ENCODE measurements at places on chromosomes 4 and X.

DNA sequence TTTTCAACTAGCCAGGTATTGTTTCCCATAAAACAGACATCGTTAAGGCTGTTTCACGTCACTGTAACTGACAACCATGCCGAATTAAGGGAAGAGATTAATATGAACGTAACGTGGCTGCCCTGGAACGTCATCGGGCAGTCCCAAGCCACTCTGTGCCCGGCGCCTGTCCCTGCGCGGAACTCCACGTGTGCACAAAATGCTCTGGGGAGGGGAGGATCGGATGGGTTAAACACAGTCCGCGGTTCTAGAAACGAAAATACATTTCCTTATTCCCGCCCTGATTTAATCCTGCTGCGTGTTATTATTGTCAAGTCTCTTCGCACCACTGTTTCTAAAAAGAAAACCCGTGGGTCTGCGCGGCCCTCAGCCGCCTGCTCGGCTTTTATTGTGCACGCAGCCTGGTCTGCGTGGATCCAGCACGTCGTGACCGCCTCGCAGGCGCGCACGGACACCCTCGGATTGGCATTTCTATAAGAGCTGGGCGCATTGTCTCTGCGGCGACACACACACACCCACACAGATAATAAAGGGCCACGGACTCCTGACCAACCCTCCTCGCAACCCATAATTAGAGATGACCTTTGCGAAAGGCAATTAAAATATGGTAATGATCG, 69.6 kb upstream of the BCOR start:
- DNase-seq: no peak

GRCh38 chr4:31995943-31996901, 1276.1 kb downstream of the PCDH7 start:
- no peak for DNase-seq

GRCh38 chr4:123340381-123340701, 56.3 kb upstream of the SPRY1 start:
- no peak for DNase-seq

- DNase-seq: no peak
Measured at GRCh38 chr4:26326791-26327190, 6.0 kb downstream of the RBPJ start.

- no peak for DNase-seq
Measured at GRCh38 chr4:24213961-24214360, 324.1 kb upstream of the PPARGC1A start.

DNA sequence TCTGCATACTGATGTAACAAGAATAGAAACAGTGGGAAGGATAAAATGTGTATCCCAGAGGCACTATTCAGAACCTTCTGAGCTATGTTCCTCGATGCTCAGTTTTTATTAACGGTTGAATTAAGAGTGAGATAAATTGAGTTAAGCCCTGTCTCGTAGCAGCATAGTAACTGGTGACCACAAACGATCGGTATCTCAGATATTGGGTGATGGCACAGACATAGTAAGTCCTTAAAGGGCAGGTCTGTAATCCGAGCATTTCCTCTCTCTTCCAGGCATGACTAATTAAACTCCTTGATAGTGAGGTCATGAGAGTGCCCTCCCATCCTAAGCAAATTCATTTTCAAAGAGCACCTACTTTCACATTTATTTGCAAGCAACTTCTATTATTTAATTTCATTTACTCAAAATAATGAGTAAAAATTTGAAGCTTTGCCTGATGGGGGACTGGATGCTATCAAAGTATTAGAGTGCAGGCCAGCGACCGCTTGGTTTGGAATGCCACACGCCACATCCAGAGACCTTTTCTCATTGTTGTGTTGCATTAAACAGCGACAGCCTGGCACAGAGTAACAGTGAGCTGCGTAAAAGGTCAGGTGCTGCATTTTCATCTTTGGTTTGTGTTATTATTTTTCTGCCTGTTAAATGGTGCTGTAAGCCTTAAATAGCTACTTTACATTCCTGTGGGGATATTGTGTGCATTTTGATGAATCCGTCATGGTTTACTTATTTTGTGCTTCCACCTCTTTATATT, 101.9 kb downstream of the PCDH7 start:
- DNase-seq: no peak

- DNase-seq: no peak
Measured at GRCh38 chr4:72358483-72358882, 210.5 kb downstream of the ADAMTS3 start.

GRCh38 chrX:154013614-154014360, 5.9 kb downstream of the IRAK1 start:
- peak; percentile 24 for DNase-seq

DNA sequence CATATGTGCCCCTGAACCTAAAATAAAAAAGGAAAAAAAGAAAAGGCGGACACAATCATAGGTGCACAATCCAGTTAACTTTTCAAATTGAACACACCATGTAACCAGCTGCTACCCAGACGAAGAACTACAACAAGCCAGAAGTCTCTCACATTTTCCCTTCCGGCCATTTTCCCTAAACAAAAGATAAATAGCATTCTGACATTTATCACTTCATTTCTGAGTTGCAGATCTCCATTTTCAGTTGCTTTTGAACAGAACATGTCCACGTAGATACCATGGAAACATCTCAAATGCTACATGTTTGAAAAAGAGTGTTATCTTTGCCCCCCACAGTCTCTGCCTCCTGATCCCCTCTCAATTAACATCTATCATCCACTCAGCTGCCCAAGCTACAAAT, 29.2 kb upstream of the CABS1 start:
- DNase-seq: no peak

DNA sequence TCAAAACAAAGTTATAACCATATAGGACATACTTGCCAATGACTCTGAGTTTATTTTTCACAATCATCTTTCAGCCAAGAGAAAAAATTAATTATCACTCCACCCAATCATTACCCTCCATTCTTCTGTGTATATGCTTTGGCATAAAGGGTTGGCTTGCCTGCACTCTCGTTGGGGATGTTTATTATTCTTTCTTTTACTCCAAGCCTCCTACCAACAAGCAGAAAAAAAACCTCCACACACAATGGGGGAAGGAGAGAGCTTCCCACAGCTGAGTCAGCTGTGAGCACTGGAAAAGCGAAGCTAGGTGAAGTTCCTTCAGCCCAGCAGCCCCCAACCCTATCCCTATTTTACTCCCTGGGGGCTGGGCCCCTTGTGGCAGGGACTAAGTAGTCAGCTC, 1.5 kb downstream of the OPHN1 start:
- no peak for DNase-seq

GRCh38 chr4:1044469-1045192, 33.2 kb downstream of the FGFRL1 start:
- DNase-seq: no peak

GRCh38 chr4:3218824-3219760, 29.9 kb upstream of the MSANTD1 start:
- no peak for DNase-seq

GRCh38 chr4:3485011-3485791, 22.1 kb downstream of the DOK7 start:
- DNase-seq: no peak

DNA sequence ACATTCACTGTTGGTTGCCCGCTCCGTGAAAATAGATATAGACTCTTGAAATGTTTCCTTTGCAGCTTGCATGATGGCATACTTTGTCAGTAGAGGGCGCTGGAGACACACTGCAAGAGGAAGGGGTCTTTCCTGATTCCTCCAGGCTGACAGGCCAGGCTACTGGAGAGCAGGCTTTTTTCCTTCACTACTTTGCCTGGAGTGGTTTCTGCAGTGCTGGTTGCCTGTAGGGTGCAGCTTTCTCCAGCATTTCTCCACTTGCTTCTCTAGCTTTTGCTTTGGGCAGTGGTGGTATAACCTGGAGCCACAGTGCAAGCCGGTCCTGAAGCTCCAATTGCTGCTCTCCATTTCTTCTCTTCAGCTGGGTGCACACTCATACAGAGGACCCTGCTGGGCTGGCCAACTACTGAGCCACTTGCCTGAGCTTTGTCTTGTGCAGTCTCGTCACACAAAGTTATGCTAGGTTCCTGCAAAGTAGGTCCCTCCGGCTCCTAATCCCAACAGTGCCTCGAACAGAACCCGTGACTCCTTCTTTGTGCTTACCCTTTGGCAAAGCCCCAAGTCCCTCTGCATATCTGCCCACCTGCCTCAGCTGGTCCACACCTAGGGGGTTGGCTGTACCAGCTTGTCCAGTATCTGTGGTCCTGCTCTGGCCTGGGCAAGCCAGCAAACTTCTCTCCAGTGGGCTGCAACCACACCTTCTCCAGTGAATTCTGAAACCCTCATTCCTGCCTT, 46.3 kb downstream of the RASSF6 start:
- DNase-seq: no peak

- no peak for DNase-seq
Measured at GRCh38 chr4:141375855-141376254, 155.2 kb downstream of the ZNF330 start.

DNA sequence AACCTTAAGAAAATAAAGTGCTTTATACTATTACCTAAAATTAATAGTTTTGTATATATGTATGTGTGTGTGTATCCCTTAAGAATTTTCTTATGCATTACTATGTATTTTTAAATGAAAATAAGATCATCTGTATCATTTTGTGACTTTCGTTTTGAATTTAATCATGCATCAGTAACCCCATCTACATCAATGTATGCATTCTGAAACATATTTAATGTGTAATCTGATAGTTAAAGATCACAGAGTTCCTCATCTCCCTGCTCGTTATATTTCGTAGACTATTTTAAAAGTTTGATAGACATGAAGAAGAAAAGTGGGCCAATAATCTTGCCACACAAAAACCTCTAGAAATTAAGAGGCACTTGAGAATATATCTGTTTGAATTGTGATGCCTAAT, 7.4 kb downstream of the BMPR1B start:
- no peak for DNase-seq

GRCh38 chr4:112594993-112595392, 41.7 kb downstream of the ZGRF1 start:
- DNase-seq: no peak

GRCh38 chr4:99591757-99592156, 17.1 kb downstream of the MTTP start:
- no peak for DNase-seq

- no peak for DNase-seq
Measured at GRCh38 chrX:17930850-17931249, 69.8 kb upstream of the RAI2 start.

GRCh38 chr4:4519297-4519894, 22.5 kb downstream of the STX18 start:
- DNase-seq: no peak

DNA sequence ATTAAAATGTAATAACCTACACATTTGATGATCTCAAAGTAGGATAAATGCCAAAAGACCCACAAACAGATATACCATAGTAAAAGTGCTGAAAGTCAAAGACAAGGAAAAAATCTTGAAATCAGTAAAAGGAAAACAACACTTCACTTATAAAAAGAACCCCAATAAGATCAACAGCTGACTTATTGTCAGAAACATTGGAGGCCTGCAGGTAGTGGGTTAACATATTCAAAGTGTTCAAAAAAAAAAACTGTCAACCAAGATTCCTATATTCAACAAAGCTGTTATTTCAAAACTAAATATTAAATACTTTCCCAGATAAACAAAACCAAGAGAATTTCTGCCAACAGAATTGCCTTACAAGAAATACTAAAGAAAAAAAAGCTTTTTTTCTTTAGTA, 347.1 kb downstream of the GUCY2F start:
- DNase-seq: no peak

DNA sequence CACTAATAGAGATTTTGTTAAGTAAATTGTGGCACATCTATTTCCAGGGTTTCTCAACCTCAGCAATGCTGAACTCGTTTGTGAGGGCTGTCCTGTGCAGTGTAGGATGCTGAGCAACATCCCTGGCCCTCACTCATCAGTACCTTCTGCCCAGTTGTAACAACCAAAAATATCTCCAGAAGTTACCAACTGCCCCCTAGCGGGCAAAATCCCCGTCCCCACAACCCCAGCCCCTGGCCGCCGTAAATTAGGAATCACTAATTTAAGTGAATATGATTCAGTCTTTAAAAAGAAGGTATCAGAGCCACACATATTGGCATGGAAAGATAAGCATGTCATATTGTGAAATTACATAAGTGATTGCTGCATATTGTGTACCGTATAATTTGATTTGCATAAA, 123.4 kb downstream of the ASB9 start:
- DNase-seq: no peak

DNA sequence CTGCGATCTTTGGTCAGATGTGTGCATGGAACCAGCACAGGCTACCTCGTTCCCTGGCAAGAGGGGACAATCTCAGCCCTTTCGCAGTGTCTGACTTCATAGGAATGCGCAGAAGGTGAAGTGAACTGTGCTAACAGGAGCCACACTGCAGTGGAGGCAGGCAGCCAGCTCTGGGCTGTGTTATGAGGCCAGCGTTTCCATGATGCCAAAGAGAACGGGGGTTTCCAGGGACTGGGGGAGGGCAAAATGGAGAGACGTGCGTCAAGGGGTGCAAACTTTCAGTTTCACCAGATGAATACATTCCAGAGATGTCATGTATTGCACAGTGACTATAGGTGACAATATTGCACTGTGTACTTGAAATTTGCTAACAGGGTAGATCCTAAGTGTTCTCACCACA, 30.4 kb downstream of the CLDN34 start:
- no peak for DNase-seq

DNA sequence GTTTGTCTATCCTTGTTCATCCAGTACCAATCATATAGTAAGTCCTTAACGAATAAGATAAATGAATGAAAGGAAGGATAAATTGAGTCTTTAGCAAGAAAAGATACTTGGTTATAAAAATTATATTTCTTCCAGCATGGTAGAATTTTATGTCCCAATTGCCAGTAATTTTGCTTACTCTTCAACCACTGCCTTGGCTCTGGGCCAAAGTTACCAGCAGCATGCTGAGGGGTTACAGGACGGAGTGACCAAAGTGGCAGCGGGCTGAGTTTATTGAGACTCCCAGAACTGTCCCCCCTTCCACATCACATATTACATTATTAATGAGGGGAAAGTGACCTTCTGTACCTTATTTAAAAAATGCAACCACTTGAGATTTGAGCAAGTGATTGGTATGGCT, 121.7 kb downstream of the RASGEF1B start:
- no peak for DNase-seq

- DNase-seq: no peak
Measured at GRCh38 chr4:39514888-39515401, 12.3 kb downstream of the UGDH start.

- no peak for DNase-seq
Measured at GRCh38 chrX:136168929-136169735, 21.8 kb downstream of the FHL1 start.

DNA sequence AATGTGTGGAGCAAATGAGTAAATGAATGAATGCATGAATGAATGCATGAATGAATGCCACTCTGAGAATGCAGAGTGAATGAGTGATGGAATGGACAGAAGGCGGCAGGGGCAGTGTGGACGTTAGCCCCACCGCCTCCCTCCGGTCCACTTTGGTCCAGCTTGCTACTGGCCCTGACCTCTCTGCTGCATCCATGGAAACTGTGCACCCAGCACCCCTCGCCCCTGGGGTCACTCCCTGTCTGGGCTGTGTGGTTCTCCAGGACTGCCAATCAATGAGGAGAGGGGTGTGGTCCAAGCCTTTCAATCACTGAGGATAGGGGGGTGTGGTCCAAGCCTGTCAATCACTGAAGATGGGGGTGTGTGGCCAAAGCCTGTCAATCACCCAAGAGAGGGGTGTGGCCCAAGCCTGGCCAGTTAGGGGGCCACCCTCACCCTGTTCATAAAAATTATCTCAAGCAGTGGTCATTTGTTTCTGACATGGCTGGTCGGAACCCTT, 39.2 kb upstream of the ASMTL start:
- no peak for DNase-seq
